ENCODE measurements at places on chromosomes 1 and 21.

GRCh38 chr1:54846716-54847284, 40.2 kb downstream of the DHCR24 start:
- DNase-seq, result no peak

DNA sequence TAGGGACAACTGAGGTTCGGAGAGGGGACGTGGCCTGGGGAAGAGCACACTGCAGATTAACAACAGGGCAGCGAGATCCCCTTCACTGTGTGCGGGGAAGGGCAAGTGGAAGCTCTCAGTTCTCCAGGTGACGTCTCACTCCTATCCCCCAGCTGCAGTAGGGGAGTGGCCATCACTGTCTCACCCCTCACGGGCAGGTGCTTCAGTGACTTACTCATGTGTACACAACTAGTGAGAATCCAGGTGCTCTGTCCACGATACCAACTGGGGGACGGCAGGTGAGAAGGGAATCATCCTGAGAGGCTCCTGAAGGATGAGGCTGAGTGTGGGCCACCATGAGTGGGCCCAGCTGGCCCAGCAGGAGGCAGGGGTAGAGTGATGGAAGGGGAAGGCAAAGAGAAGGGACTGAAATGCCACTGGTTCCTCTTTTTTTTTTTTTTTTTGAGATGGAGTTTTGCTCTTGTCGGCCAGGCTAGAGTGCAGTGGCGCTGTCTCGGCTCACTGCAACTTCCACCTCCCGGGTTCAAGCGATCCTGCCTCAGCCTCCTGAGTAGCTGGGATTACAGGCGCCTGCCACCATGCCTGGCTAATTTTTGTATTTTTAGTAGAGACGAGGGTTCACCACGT, 25.9 kb downstream of the RHBG start:
- DNase-seq, result no peak

- DNase-seq, result no peak
Observed at GRCh38 chr1:90317628-90318027, 322.7 kb downstream of the ZNF326 start.

GRCh38 chr1:115757856-115758255, 10.7 kb downstream of the CASQ2 start:
- no peak for DNase-seq

All from BJ (cell line).